Fibroblast of lung (primary cell): ENCODE measurements at places on chromosomes 5 and 9.

GRCh38 chr5:8185852-8186251, 316.9 kb downstream of the MTRR start:
- no peak overlapping the region for H3K27ac ChIP-seq
- DNase-seq: no peak
- no peaks in the 10 kb centered on the region for H3K27me3 ChIP-seq
- no peaks in the 10 kb centered on the region for H3K4me1 ChIP-seq

- no peaks in the 10 kb centered on the region for H3K27me3 ChIP-seq
- no peak within 1 kb of the TSS for H3K27ac ChIP-seq
- no peaks in the 10 kb centered on the region for H3K4me1 ChIP-seq
- no peak within 1 kb of the TSS for H3K4me3 ChIP-seq
- no peak for DNase-seq
Observed at GRCh38 chr9:136303825-136304416, at the start of gene CCDC187. CCDC187 (minus strand) TSS chr9:136304094; CDS start chr9:136303830, 264 bp downstream.

DNA sequence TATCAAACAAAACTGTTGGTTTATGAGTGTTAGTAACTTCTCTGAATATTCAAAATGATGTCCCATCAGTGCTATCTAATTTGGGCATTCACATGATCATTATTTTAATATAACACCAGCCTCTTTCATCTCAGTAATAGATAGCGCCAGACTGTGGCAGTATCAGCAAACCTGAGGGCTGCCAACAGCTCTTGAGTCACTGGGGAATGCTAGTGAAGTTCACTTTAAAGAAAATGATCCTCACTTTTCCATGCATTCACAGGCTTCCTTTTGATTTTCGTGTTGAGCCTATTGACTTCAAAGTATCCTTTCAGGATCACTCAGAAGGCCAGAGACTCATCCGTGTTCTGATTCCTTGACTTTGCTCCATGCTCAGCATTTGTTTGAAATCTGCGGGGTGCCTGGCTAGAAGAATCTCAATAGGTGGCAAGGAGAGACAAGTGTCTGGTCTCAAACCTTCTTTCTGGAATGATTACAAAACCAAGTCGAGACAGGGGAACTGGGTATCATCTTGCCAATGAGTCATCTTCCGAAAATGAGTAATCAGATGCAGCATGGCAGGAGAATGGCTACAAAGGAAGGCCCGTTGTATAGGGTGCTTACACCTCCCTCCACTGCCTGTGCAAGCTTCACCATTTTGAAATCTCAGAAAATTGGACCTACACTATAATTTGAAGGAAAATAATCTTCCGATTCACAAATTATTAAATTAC, 509.1 kb downstream of the RASEF start:
- no peaks in the 10 kb centered on the region for H3K4me1 ChIP-seq
- H3K36me3 ChIP-seq: no peaks in the 10 kb centered on the region
- no peak overlapping the region for H3K27ac ChIP-seq
- no peak overlapping the region for H3K4me3 ChIP-seq

GRCh38 chr5:142222866-142223558, 101.8 kb downstream of the SPRY4 start:
- DNase-seq: no peak
- H3K27ac ChIP-seq: no peak overlapping the region
- no peak overlapping the region for H3K4me3 ChIP-seq
- no peaks in the 10 kb centered on the region for H3K27me3 ChIP-seq
- no peaks in the 10 kb centered on the region for H3K4me1 ChIP-seq
